Heart right ventricle (tissue), 16 donors: ENCODE measurements at places on chromosomes 5 and 9. TPM values are rescaled to one million over a fixed set of nuclear protein-coding genes. Genes with fewer than 3 reads are reported as not detected.

PIP5K1B gene
- 32.2 TPM for total RNA-seq

MARCOL gene
- total RNA-seq: not detected

GRCh38 chr5:138702166-138703077 lies 50.8 kb upstream of the CTNNA1 start:
- DNase-seq: no peak

- DNase-seq: no peak
Measured at GRCh38 chr5:146007270-146007669, 70.9 kb downstream of the SH3RF2 start.
